ENCODE measurements at places on chromosomes 12 and 14. TPM values are rescaled to one million over a fixed set of nuclear protein-coding genes. Genes with fewer than 3 reads are reported as not detected.

Gene CLEC9A
- not detected for total RNA-seq

Gene PLCZ1
- total RNA-seq = not detected

- H3K4me3 ChIP-seq = peak overlapping the region; percentile 4
- peak overlapping the region; percentile 98 for H3K27ac ChIP-seq
- H3K36me3 ChIP-seq = no peaks in the 10 kb centered on the region
- H3K4me1 ChIP-seq = peaks cover 9% of the 10 kb centered on the region
- DNase-seq = peak; percentile 39
- peaks cover 20% of the 10 kb centered on the region for H3K27me3 ChIP-seq
Observed at GRCh38 chr14:104856869-104857860, 7.9 kb upstream of the CEP170B start.

DNA sequence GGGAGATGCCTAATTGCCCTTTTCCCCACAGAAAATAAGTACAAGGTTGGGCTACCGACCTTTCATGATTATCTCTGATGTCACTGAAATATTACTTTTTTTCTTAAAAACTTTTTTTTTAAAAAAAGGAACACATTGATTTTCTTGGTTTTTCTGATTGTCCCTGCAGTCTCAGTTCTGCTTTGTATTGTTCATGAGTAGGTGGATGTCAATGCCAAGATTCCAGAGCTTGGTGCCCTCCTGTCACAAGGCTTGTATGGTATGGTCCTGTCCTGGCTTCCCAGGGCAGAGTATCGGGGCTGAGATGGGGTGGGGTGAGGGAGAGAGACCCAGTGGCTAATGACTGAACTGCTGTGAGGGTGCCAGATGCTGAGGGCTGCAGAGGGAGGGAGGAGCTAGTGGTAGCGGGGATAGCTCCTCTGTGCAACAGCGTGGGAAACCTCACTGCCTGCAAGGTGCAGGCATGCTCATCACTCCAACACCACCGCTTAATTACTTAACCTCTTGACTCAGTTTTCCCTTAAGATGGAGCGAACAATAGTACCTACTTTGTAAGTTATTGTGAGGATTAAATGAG, 4.4 kb upstream of the CTDSP2 start:
- H3K27ac ChIP-seq = no peak overlapping the region
- DNase-seq = no peak
- H3K27me3 ChIP-seq = peaks cover 21% of the 10 kb centered on the region
- peaks cover 38% of the 10 kb centered on the region for H3K4me1 ChIP-seq
- peak overlapping the region; percentile 84 for H3K4me3 ChIP-seq

GRCh38 chr14:96614481-96614881, 112.3 kb downstream of the PAPOLA start:
- H3K4me1 ChIP-seq = no peaks in the 10 kb centered on the region
- no peak overlapping the region for H3K4me3 ChIP-seq
- H3K27ac ChIP-seq = no peak overlapping the region
- H3K27me3 ChIP-seq = peaks cover 42% of the 10 kb centered on the region
- DNase-seq = no peak
- H3K36me3 ChIP-seq = no peaks in the 10 kb centered on the region

Gene KCNC2
- total RNA-seq = not detected

Gene RNFT2
- total RNA-seq = 79.9 TPM

GRCh38 chr14:73492670-73493069, 1.9 kb downstream of the RIOX1 start:
- no peaks in the 10 kb centered on the region for H3K27me3 ChIP-seq
- H3K4me3 ChIP-seq = peak overlapping the region; percentile 68
- H3K27ac ChIP-seq = no peak overlapping the region
- DNase-seq = no peak

Gene DEPDC4
- 4.1 TPM for total RNA-seq

GRCh38 chr12:114700392-114701103, 16.6 kb upstream of the TBX3 start:
- H3K27ac ChIP-seq = no peak overlapping the region
- DNase-seq = no peak
- H3K4me1 ChIP-seq = peaks cover 5% of the 10 kb centered on the region
- no peak overlapping the region for H3K4me3 ChIP-seq
- no peaks in the 10 kb centered on the region for H3K36me3 ChIP-seq

Gene CPNE6
- total RNA-seq = not detected

- no peaks in the 10 kb centered on the region for H3K4me1 ChIP-seq
- DNase-seq = no peak
- no peak overlapping the region for H3K27ac ChIP-seq
- peaks cover 41% of the 10 kb centered on the region for H3K36me3 ChIP-seq
- H3K27me3 ChIP-seq = no peaks in the 10 kb centered on the region
- H3K4me3 ChIP-seq = no peak overlapping the region
Observed at GRCh38 chr12:8956772-8957171, 7.3 kb upstream of the M6PR start.

DNA sequence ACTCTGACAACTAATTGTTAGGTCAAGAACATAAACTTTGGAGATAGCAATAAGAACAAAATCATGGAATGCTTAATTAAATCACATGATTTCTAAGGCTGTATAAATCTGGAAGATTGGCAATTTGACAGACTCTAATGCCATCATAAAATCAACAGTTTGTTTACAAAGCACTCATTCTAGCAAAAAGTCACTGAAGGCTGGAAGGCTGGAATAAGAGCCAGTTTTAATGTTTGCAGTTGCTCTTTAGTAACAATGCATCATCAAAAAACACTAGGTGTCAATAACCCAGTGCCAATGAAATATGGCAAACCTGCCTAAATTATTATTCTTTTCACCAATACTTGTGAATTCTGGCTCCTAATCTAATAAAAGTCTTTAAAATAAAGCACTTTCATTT, 65.0 kb downstream of the NUMB start:
- no peak overlapping the region for H3K4me3 ChIP-seq
- no peaks in the 10 kb centered on the region for H3K36me3 ChIP-seq
- H3K27ac ChIP-seq = no peak overlapping the region
- no peaks in the 10 kb centered on the region for H3K27me3 ChIP-seq

DNA sequence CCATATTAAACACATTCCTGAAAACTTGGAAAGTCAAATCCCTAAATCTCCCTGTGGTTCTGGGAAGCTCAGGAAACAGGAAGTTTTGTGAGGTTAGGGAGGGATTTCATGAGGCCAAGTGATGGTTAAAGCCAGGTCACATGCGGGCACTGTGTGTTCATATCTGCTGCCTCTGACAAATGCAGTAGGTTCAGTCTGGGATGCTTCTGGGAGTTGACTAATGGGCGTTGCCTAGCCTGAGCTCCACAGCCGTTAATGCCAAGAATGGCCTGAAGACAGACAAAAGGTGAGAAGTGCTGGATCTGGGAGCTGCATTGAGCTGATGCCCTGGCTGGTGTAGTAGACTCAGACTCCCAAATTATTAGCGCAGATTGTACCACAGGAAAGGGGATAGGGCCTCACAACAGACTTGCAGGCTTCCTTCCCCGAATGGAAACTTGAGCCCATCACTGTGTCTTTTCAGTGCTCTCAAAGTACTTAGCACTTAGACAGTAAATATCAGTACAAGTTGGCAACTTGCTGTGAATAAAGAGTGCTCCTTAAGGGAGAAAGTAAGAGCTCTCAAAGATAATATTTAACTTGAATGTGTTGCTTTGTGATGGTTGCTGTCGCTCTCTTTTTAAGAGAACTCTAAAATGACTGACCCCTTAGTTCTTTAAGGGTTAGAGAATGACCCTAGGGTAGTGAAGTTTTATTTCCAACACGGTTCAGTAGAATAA, 17.3 kb downstream of the GSG1 start:
- no peak overlapping the region for H3K4me3 ChIP-seq
- H3K36me3 ChIP-seq = peaks cover 17% of the 10 kb centered on the region
- peaks cover 11% of the 10 kb centered on the region for H3K4me1 ChIP-seq
- no peak overlapping the region for H3K27ac ChIP-seq
- peaks cover 2% of the 10 kb centered on the region for H3K27me3 ChIP-seq
- DNase-seq = no peak

DNA sequence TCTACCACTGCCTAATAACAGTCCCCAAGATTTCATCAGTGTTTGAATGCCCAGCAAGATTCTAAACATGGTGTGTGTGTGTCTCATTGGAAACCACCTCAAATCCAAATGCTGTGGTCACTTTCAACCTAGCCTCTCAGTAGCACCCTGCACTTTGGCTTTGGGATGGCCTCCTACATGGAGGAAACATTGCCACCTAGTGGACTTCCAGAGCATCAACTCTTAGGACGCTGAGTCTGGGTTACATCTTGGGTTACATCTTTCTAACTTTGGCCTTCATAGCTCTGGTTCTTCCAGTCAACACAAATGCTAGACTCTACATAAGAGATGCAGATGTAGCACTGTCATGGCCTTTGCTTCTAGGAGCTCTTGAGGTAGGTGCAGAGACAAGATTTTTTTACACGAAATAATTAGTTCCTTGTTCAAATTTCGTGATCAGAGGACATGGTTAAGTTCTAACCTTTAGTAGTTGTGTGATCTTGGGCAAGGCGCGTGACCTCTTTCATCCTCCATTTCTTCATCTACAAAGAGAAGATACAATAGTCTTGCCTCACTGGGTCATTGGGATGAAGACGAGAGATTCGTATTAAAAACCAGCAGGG, 113.5 kb upstream of the VASH1 start:
- DNase-seq = peak; percentile 36
- peaks cover 20% of the 10 kb centered on the region for H3K4me1 ChIP-seq
- H3K27me3 ChIP-seq = no peaks in the 10 kb centered on the region
- no peak overlapping the region for H3K27ac ChIP-seq
- H3K36me3 ChIP-seq = no peaks in the 10 kb centered on the region
- H3K4me3 ChIP-seq = no peak overlapping the region
